Testis (tissue), 5 donors: ENCODE measurements at places on chromosomes 13 and 19. TPM values are rescaled to one million over a fixed set of nuclear protein-coding genes. Genes with fewer than 3 reads are reported as not detected.

Gene NCR1
- 0.31 TPM for total RNA-seq

Gene CYSLTR2
- total RNA-seq = 0.62 TPM

Gene MBD3L3
- total RNA-seq = 2.6 TPM

Gene ELSPBP1
- 0.25 TPM for total RNA-seq

Gene CPT1C
- 9.8 TPM for total RNA-seq

Gene JSRP1
- 2.2 TPM for total RNA-seq

Gene CALR3
- 40.6 TPM for total RNA-seq

Gene KRTDAP
- 2.7 TPM for total RNA-seq

Gene TGFB1
- 17.0 TPM for total RNA-seq

Gene IL12RB1
- total RNA-seq = 2.5 TPM

Gene GET3
- total RNA-seq = 89.3 TPM

Gene FAM124A
- total RNA-seq = 3.0 TPM

Gene PLPPR2
- 28.9 TPM for total RNA-seq

Gene CATSPERD
- total RNA-seq = 9.3 TPM

Gene NLRP9
- total RNA-seq = 0.39 TPM

Gene KLK14
- total RNA-seq = 0.63 TPM

Gene PCDH20
- total RNA-seq = 0.56 TPM
